Transverse colon (tissue), 4 donors: ENCODE measurements at places on chromosomes 6 and 20. TPM values are rescaled to one million over a fixed set of nuclear protein-coding genes. Genes with fewer than 3 reads are reported as not detected.
A peak's percentile ranks its signal among the peaks of the same experiment; 100 is the strongest.

The WFDC5 gene
- not detected for total RNA-seq

The ISM1 gene
- not detected for total RNA-seq

The PTPRT gene
- 0.41 TPM for total RNA-seq

The ANKRD6 gene
- total RNA-seq = 2.7 TPM

DNA sequence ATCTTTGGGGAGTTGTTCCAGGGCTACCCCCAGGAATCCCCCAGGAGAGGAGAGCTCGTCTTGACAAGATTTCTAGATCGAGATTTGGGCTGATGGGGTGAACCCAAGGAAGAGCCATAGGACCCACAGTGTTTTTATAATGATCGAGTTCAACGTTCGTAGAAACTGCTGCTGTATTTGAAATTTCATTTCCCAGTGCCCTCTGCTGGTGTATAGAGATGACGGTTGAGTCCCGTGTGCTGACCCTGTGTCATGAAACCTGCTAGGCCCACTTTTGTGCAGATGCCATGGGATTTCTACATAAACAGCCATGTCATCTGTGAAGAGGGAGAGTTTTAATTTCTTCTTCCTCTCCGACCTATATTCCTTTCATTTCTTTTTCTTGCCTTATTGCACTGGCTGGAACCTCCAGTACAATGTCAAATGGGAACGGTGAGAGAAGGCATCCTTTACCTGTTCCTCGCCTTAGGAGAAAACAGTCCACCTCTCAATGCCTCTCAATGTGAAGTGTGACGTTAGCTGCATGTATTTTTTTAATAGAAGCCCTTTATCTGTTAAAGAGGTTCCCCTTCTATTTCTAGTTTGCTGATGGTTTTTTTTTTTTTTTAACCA lies 28.6 kb upstream of the NTSR1 start:
- H3K27ac ChIP-seq = no peak overlapping the region
- no peak overlapping the region for H3K4me3 ChIP-seq

DNA sequence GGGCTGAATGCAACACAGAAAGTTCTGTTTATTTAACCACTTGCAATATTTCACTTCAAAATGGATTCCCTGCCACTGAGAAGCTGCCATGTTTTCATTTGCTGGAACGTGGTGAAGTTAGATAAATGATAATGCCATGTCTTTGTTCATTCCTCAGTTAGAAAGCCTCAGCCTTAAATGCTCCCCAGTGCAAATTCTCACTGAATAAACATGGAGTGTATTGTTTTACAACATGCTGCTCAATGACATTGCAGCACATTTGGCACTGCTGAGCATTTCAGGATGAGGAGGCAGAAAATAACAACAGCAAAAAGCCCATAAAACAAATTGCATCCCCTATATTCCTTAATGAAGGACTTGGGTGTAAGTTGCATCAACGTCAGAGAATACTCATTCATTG lies 913.8 kb upstream of the FLRT3 start:
- no peaks in the 10 kb centered on the region for H3K27me3 ChIP-seq
- no peak overlapping the region for H3K4me3 ChIP-seq
- no peaks in the 10 kb centered on the region for H3K36me3 ChIP-seq

- no peaks in the 10 kb centered on the region for H3K4me1 ChIP-seq
- H3K27ac ChIP-seq = no peak overlapping the region
- no peaks in the 10 kb centered on the region for H3K27me3 ChIP-seq
- DNase-seq = no peak
- peaks cover 47% of the 10 kb centered on the region for H3K36me3 ChIP-seq
Observed at GRCh38 chr6:161116554-161116953, 125.0 kb downstream of the MAP3K4 start.

GRCh38 chr20:64247307-64247618 lies 8.3 kb upstream of the PCMTD2 start:
- H3K4me1 ChIP-seq = no peaks in the 10 kb centered on the region
- no peak overlapping the region for H3K4me3 ChIP-seq
- peaks cover 15% of the 10 kb centered on the region for H3K27me3 ChIP-seq
- DNase-seq = no peak
- H3K36me3 ChIP-seq = no peaks in the 10 kb centered on the region

DNA sequence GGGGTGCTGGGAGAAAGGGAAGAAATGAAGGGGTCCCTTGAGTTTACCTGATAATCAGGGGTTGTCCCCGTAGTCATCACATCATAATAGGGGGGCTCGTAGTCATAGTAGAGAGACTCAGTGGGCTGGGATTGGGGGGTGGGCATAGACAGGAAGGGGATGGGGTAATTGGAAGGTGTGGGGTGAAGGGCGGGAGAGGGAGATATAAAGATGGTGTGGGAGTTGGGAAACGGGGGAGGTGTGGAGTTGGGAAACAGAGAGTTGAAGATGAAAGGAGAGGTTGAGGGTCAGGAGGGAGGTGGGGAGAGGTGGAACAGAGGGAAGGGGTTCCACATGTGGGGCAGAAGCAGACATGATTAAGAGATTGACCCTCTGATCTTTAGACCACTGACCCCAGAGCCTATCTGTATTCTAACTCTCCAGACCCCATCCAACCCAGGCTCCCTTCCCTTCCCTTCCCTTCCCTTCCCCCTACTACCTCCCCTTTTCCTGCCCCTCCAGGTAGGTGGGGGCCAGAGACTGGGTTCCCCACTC lies 6.5 kb downstream of the COL11A2 start:
- no peak for DNase-seq
- H3K27ac ChIP-seq = no peak overlapping the region
- H3K27me3 ChIP-seq = peaks cover 13% of the 10 kb centered on the region
- no peak overlapping the region for H3K4me3 ChIP-seq
- H3K36me3 ChIP-seq = no peaks in the 10 kb centered on the region

- H3K27me3 ChIP-seq = no peaks in the 10 kb centered on the region
- H3K4me3 ChIP-seq = no peak overlapping the region
- DNase-seq = no peak
- H3K36me3 ChIP-seq = no peaks in the 10 kb centered on the region
Observed at GRCh38 chr20:50526403-50526989, 16.3 kb downstream of the PTPN1 start.

- DNase-seq = no peak
- no peaks in the 10 kb centered on the region for H3K27me3 ChIP-seq
- peaks cover 5% of the 10 kb centered on the region for H3K4me1 ChIP-seq
- no peak overlapping the region for H3K4me3 ChIP-seq
- no peaks in the 10 kb centered on the region for H3K36me3 ChIP-seq
Observed at GRCh38 chr20:32116079-32116521, 6.6 kb downstream of the TM9SF4 start.

- H3K4me1 ChIP-seq = no peaks in the 10 kb centered on the region
- H3K36me3 ChIP-seq = no peaks in the 10 kb centered on the region
- H3K27me3 ChIP-seq = no peaks in the 10 kb centered on the region
- no peak overlapping the region for H3K27ac ChIP-seq
- no peak for DNase-seq
Observed at GRCh38 chr6:82744286-82745015, 321.2 kb downstream of the UBE3D start.

GRCh38 chr6:26401389-26401986 lies 587 bp upstream of the BTN3A1 start:
- DNase-seq = no peak
- H3K36me3 ChIP-seq = no peaks in the 10 kb centered on the region
- peaks cover 7% of the 10 kb centered on the region for H3K4me1 ChIP-seq

DNA sequence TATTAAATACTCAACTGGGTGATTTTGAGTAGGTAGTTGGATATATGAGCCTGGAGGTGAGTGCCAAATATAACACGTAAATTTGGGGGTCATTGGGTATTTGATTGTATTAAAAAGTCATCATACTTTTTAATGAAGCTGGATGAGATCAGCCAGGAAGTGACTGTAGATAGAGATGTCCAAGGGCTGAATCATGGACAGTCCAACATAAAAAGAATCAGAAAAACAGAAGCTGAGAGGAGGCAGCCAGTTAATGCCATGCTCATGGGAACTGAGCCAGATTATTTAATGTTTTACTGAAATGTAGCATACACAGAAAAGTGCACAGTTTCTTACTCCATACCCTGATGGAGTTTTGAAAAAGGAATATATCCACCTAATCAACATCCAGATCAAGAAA lies 435.5 kb upstream of the PLCB4 start:
- H3K36me3 ChIP-seq = no peaks in the 10 kb centered on the region
- no peak overlapping the region for H3K27ac ChIP-seq
- H3K4me1 ChIP-seq = no peaks in the 10 kb centered on the region
- H3K4me3 ChIP-seq = no peak overlapping the region
- DNase-seq = no peak
- H3K27me3 ChIP-seq = no peaks in the 10 kb centered on the region

DNA sequence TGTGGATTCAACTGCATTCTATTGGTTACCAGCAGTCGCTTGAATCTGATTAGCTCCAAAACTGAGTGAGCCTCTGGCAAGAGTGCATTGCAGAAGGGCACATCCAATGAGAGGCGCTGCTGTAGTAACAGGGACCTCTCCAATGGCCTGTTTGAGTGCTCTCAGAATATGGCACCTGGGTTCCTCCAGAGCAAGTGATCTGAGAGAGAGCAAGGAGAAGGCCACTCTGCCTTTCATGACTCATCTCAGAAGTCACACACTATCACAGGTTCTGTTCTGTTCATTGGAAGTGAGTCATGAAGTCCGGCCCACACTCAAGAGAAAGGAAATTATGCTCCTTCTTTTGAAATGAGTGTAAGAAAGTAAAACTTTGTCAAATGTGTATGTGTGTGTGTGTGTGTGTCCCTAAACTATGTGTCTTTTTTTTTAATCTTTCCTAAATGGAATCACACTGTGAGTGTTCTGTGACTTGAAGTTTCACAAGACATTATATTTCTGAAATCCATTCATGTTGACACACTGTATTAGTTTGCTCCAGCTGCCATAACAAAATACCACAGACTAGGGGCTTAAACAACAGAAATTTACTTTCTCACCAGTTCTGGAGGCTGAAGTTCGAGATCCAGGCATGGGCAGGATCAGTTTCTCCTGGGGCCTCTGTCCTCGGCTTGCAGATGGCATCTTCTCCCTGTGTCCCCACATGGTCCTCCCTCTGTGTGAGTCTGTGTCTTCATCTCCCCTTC lies 138.3 kb upstream of the CDYL start:
- H3K36me3 ChIP-seq = no peaks in the 10 kb centered on the region
- no peak overlapping the region for H3K4me3 ChIP-seq

GRCh38 chr20:44231713-44232468 lies 15.2 kb upstream of the GDAP1L1 start:
- no peak for DNase-seq
- H3K4me3 ChIP-seq = no peak overlapping the region
- no peaks in the 10 kb centered on the region for H3K4me1 ChIP-seq
- H3K36me3 ChIP-seq = no peaks in the 10 kb centered on the region
- no peaks in the 10 kb centered on the region for H3K27me3 ChIP-seq

DNA sequence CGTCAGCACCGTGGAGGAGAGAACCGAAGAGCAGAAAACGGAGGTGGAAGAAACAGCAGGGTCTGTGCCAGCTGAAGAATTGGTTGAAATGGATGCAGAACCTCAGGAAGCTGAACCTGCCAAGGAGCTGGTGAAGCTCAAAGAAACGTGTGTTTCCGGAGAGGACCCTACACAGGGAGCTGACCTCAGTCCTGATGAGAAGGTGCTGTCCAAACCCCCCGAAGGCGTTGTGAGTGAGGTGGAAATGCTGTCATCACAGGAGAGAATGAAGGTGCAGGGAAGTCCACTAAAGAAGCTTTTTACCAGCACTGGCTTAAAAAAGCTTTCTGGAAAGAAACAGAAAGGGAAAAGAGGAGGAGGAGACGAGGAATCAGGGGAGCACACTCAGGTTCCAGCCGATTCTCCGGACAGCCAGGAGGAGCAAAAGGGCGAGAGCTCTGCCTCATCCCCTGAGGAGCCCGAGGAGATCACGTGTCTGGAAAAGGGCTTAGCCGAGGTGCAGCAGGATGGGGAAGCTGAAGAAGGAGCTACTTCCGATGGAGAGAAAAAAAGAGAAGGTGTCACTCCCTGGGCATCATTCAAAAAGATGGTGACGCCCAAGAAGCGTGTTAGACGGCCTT lies 41.6 kb downstream of the ZBTB2 start:
- DNase-seq = no peak
- no peaks in the 10 kb centered on the region for H3K36me3 ChIP-seq
- H3K4me1 ChIP-seq = no peaks in the 10 kb centered on the region
- no peak overlapping the region for H3K4me3 ChIP-seq

GRCh38 chr20:48832405-48832730 lies 4.6 kb upstream of the PREX1 start:
- H3K27ac ChIP-seq = peak overlapping the region; percentile 52
- no peak overlapping the region for H3K4me3 ChIP-seq
- peaks cover 8% of the 10 kb centered on the region for H3K4me1 ChIP-seq
- H3K36me3 ChIP-seq = no peaks in the 10 kb centered on the region
- peaks cover 25% of the 10 kb centered on the region for H3K27me3 ChIP-seq

DNA sequence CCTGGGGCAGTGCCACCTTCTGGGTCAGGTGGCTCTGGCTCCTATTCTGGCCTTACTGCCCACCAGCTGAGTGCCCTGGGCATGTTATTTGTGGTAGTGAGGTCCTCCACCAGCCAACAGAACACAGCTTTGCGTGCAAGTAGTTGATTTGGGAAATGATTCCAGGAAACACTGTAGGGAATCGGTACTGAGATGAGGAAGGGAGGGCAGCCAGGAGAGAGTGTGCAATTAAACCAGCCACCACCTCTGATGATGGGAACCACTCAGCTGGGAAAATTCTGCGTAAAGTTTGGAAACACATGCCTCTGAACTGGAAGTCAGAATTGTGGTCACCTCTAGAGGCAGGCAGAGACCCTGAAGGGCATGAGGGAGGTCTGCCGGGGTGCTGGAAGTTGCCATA lies 459 bp downstream of the LBP start:
- no peak for DNase-seq
- H3K36me3 ChIP-seq = no peaks in the 10 kb centered on the region
- no peaks in the 10 kb centered on the region for H3K27me3 ChIP-seq
- H3K4me1 ChIP-seq = peaks cover 12% of the 10 kb centered on the region
- no peak overlapping the region for H3K27ac ChIP-seq

GRCh38 chr20:4370851-4371250 lies 350.9 kb upstream of the PRND start:
- no peak for DNase-seq
- no peak overlapping the region for H3K4me3 ChIP-seq
- H3K36me3 ChIP-seq = no peaks in the 10 kb centered on the region
- H3K4me1 ChIP-seq = no peaks in the 10 kb centered on the region
- H3K27ac ChIP-seq = no peak overlapping the region

DNA sequence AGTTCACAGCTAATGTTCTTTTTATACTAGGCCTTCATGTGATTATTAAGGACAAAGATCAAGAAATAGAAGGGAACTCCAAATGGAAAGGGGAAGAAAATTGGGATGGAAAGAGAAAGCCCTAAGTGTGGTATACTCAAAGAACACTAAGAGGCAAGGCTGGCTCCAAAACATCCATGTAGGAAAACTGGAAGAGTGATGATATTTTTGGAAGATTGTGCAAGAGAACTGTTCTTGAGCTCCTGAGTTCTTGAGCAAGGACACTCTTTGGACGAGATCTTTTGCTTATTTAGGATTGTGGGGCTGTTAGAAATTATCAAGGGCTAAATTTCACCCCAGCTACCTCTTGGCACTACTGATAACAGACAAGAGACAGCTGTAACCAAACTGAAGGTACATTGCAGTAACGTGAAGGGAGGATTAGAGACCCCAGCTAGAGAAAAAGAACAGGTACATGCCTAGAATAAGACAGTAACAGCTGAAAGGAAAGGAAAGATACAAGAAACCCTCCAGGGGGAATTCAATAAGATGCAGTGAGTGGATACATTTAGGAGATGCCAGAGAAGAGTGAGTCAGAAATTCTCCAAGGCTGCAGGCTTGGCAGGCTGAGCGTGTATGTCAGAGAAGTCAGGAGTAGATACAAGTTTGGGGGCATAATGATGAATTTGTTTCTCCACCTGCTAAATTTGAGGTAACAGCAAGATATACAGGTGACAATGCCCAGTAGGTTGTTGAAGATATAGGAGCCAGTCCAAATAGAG lies 69.7 kb downstream of the CBLN4 start:
- no peaks in the 10 kb centered on the region for H3K27me3 ChIP-seq
- DNase-seq = no peak
- H3K27ac ChIP-seq = no peak overlapping the region
- H3K4me1 ChIP-seq = no peaks in the 10 kb centered on the region
- no peaks in the 10 kb centered on the region for H3K36me3 ChIP-seq
